ENCODE measurements at places on chromosomes 12 and 14. TPM values are rescaled to one million over a fixed set of nuclear protein-coding genes. Genes with fewer than 3 reads are reported as not detected.

- H3K4me1 ChIP-seq, result no peaks in the 10 kb centered on the region
- no peak overlapping the region for H3K27ac ChIP-seq
- no peak overlapping the region for H3K4me3 ChIP-seq
- H3K36me3 ChIP-seq, result no peaks in the 10 kb centered on the region
- no peaks in the 10 kb centered on the region for H3K27me3 ChIP-seq
Observed at GRCh38 chr14:100294213-100294962, 11.9 kb downstream of the SLC25A29 start.

GRCh38 chr12:10171973-10172728, at the start of gene OLR1:
TSS of gene OLR1 (minus strand) at chr12:10172132. CDS start at chr12:10172077, 55 bp downstream.
- no peak for DNase-seq
- no peak within 1 kb of the TSS for H3K27ac ChIP-seq
- peaks cover 53% of the 10 kb centered on the region for H3K27me3 ChIP-seq
- H3K4me1 ChIP-seq, result no peaks in the 10 kb centered on the region

- H3K27ac ChIP-seq, result no peak overlapping the region
- H3K4me3 ChIP-seq, result no peak overlapping the region
- no peak for DNase-seq
- H3K36me3 ChIP-seq, result peaks cover 12% of the 10 kb centered on the region
- peaks cover 2% of the 10 kb centered on the region for H3K4me1 ChIP-seq
Observed at GRCh38 chr14:88437658-88438057, 52.2 kb downstream of the SPATA7 start.

Gene STYK1
- total RNA-seq, result not detected

Gene NTF3
- not detected for total RNA-seq

Measured in T-helper 17 cell (primary cell).